Hepatocyte (in vitro differentiated cells): ENCODE measurements at places on chromosomes 5 and 9.

GRCh38 chr5:68246802-68247201, 31.2 kb downstream of the PIK3R1 start:
- no peak overlapping the region for H3K4me3 ChIP-seq
- H3K27ac ChIP-seq = no peak overlapping the region
- no peaks in the 10 kb centered on the region for H3K36me3 ChIP-seq
- DNase-seq = no peak
- peaks cover 29% of the 10 kb centered on the region for H3K4me1 ChIP-seq
- H3K27me3 ChIP-seq = no peaks in the 10 kb centered on the region

DNA sequence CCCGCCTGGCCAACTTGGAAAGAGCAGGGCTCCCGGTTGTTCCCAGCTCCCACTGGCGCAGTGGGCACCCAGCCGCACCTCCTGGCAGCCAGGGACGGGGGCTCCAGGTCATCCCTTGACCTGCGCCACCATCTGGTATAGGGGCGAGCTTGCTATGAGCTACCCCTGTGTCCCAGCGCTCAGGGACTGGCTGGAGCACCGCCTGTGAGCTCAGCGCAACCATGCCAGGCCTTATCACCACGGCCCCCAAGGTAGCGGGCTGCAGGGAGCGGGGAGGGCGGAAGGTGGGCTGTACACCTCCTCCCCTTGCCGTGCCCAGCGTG, 15.4 kb upstream of the RASA1 start:
- H3K36me3 ChIP-seq = no peaks in the 10 kb centered on the region
- no peak overlapping the region for H3K27ac ChIP-seq
- no peaks in the 10 kb centered on the region for H3K4me1 ChIP-seq
- H3K27me3 ChIP-seq = no peaks in the 10 kb centered on the region
- H3K4me3 ChIP-seq = no peak overlapping the region

DNA sequence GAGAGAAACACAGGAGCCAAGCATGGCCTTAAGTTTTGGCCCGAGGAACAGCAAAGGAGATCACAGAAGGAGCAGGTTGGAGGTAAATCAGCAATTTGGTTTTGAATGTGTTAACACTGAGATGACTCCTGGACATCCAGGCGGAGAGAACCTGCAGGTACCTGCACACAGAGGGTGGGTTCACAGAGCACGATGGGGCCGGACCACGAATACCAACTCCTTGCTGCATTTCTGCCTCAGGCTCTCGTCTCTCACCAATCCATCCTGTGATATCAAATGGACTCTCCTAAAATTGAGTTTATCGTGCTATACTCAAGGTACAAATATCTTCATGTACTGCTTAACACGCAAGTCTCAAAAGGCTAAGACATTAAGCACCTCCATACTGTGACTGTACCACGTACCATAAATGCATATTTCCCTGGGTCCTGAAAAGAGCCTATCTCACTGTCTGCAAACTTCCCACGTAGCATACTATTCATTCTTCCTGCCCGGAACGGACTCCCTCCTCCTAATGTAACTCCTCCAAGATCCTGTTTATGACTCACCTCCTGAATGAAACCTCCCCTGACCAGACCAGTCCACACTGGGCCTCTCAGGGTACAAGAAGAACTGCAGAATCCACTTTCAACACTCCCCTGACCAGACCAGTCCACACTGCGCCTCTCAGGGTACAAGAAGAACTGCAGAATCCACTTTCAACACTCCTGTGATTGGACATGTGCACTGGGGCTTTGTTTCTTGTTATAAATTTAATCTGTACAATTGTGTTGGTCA, 380.8 kb upstream of the RFX3 start:
- no peaks in the 10 kb centered on the region for H3K36me3 ChIP-seq
- no peak overlapping the region for H3K4me3 ChIP-seq
- DNase-seq = peak; percentile 69
- H3K4me1 ChIP-seq = peaks cover 22% of the 10 kb centered on the region
- H3K27me3 ChIP-seq = no peaks in the 10 kb centered on the region
- peak overlapping the region; percentile 75 for H3K27ac ChIP-seq

DNA sequence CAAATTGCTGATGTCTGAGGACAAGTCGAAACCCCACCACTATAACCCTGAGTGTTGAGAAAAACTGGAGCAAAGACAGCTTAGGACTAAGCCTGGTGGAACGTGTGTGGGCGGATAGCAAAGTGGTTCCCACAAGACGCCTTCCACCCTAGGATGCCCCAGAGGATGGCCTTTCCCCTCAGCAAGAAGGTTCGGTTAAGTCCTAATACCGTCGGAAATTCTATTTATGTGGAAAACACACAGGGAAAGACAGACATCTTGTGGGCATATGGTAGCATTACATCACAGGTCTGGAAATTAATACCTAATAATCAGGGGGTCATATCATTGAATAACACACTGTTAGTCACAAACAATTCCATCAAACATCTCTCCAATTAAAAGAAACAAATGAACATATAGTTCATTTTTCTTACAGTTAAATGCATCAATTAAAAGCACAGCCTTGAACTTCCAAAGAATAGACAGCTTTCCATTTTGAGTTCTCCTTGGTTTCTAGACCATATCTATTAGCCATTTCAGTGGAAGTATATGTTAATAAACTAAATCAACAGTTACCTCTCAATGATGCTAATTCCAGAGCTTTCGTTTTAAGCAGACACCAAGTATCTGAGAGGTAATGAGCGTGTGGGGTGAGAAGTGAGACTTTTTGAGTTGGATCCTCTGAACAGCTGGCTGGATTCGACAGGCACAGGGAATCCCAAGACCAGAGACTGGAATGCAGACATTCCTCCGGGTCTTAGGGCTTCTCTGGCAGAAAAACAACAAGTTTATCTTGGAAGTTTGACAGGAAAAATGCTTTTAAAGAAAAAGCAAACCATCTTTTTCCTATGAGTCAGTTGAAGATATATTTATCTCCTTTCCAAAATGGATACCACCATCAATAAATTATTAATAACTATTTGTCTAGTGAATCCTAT, 2.9 kb upstream of the ICE1 start:
- H3K36me3 ChIP-seq = no peaks in the 10 kb centered on the region
- no peak overlapping the region for H3K27ac ChIP-seq
- no peaks in the 10 kb centered on the region for H3K27me3 ChIP-seq
- peaks cover 27% of the 10 kb centered on the region for H3K4me1 ChIP-seq
- H3K4me3 ChIP-seq = no peak overlapping the region

DNA sequence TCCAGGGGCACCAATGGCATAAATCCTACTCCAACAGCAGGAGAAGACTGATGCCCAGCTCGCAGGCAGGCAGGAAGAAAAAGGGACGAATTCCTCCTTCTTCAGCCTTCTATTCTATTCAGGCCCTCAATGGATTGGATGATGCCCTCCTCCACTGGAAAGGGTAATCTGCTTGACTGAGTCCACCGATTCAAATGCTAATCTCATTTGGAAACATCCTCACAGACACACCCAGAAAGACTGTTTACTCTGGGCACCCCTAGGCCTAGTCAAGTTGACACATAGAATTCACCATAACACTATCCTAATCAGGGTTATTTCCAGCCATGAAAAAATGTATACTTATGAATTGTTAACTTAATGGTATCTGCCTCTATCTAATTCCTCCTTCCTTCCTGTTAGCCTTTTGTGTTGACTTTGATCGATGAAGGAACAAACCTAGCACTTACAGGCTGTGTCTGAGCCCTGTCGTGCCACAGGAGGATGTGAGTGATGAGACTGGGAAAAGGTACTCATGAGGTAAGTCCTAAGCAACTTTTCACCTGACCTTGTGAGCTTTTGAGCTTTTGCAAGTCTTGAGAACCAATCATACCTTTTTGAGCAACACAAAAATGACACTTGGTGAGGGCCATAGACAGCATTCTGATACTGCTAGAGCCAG, 36.5 kb downstream of the FOXD1 start:
- H3K4me1 ChIP-seq = no peaks in the 10 kb centered on the region
- H3K27me3 ChIP-seq = peaks cover 40% of the 10 kb centered on the region
- no peak overlapping the region for H3K4me3 ChIP-seq
- no peak overlapping the region for H3K27ac ChIP-seq
- no peaks in the 10 kb centered on the region for H3K36me3 ChIP-seq
- no peak for DNase-seq

DNA sequence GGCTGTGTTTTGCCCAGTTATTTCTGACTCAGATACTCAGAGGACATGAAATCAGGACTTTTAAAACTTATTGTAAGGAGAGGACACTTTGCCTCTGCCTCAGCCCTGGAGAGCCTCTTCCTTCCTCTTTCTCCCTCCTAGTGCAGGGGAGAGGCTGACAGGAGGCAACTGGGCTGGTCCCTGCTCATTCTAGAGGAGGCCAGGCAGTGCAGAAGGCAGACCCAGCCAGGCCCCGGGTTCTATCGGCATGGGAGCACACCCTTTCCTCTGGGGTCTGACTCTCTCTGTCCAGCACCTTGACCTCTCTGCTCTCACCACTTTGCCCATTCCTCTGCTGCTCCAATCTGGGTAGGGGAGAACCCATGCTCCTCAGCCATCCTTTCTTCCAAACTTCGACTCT, 16.0 kb upstream of the SMIM32 start:
- no peak overlapping the region for H3K4me3 ChIP-seq
- H3K27ac ChIP-seq = no peak overlapping the region
- H3K4me1 ChIP-seq = no peaks in the 10 kb centered on the region
- H3K36me3 ChIP-seq = no peaks in the 10 kb centered on the region
- no peaks in the 10 kb centered on the region for H3K27me3 ChIP-seq
- no peak for DNase-seq

- H3K27me3 ChIP-seq = peaks cover 16% of the 10 kb centered on the region
- DNase-seq = peak; percentile 28
- H3K27ac ChIP-seq = no peak overlapping the region
- no peaks in the 10 kb centered on the region for H3K36me3 ChIP-seq
- no peak overlapping the region for H3K4me3 ChIP-seq
- H3K4me1 ChIP-seq = no peaks in the 10 kb centered on the region
Measured at GRCh38 chr5:181160152-181160754, 12.9 kb downstream of the OR2V2 start.

DNA sequence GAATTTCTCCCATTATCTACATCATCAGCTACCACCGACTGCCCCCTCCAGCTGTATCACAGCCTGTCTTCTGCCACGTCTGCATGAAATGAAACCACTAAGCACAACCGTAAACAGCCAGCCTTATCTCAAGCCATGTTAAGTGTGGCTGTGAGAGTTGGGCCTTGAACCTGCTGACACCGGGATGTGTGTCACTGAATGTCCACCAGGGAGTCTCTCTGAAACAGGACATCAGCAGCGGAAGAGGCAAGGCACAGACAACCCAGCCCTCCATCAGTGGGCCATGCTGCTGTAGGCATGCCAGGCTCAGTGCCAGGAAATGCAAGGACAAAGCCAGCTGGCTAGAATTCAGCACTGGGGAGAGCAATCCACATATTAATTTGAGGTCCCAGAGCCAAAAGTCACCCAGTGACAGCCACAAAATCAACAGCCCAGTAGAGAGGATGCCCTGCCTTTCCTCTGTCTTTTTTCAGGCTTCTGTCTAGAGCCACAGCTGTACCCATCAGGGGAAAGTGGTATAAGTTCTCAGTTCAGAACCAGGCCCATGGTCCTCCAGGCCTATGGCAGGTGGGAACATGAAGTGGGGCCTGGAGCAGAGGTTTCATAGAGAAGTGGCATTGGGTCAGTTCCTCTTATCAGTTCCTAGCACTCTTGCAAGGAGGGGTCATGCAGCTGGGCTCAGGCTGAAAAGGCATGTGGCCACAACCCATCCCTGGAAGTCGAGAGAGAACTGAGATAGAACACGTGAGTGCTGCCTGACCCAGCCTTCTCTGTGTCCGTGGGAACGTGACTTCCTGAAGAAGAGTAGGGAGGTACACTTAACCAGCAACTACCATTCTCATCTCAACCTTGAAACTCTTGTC, 199.4 kb downstream of the ESM1 start:
- peak; percentile 26 for DNase-seq
- H3K4me3 ChIP-seq = no peak overlapping the region
- no peaks in the 10 kb centered on the region for H3K36me3 ChIP-seq
- no peaks in the 10 kb centered on the region for H3K27me3 ChIP-seq
- no peak overlapping the region for H3K27ac ChIP-seq

DNA sequence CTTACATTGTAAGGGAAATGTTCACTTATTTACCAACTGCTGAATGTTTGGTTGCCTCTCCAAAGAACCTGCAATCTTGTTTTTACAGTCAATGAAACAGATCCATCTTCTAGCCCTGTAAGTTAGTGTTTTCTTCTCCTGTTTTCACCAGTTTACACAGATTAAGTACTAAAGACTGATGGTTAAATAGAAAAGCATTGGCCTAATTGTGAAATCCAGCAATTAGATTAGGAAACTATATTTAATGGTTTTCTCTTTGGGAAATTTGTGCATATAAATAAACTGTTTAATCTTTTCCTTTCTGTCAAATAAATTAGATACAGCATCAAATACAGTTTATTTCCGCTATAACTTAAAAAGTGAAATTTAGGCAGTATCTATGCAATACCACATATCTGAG, 247.9 kb upstream of the MEF2C start:
- no peaks in the 10 kb centered on the region for H3K27me3 ChIP-seq
- no peak overlapping the region for H3K27ac ChIP-seq
- H3K4me1 ChIP-seq = peaks cover 14% of the 10 kb centered on the region
- H3K4me3 ChIP-seq = no peak overlapping the region
- no peak for DNase-seq

- no peaks in the 10 kb centered on the region for H3K36me3 ChIP-seq
- no peak overlapping the region for H3K4me3 ChIP-seq
- H3K27me3 ChIP-seq = no peaks in the 10 kb centered on the region
- H3K27ac ChIP-seq = no peak overlapping the region
- DNase-seq = no peak
Measured at GRCh38 chr9:108681851-108682590, 173.8 kb downstream of the ACTL7B start.

DNA sequence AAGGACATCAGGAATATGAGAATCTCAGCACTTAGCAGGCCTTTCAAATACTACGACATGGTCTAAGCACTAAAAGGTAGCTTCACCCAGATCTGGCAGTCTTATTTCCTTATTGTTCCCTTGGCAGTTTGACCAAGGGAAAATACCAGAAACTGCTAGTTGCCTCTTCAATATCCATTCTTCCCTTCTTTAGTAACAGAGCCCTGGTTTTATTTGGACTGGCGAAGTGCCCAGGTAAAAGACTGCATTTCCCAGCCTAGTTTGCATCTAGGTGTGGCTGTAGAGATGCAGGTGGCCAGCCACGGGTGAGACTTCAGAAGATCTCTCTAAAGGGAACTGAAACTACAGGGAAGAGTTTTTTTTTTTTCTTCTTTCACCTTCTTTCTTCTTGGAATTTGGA, 21.6 kb downstream of the DMRT2 start:
- no peak overlapping the region for H3K27ac ChIP-seq
- H3K36me3 ChIP-seq = no peaks in the 10 kb centered on the region
- H3K4me1 ChIP-seq = no peaks in the 10 kb centered on the region
- H3K27me3 ChIP-seq = no peaks in the 10 kb centered on the region

DNA sequence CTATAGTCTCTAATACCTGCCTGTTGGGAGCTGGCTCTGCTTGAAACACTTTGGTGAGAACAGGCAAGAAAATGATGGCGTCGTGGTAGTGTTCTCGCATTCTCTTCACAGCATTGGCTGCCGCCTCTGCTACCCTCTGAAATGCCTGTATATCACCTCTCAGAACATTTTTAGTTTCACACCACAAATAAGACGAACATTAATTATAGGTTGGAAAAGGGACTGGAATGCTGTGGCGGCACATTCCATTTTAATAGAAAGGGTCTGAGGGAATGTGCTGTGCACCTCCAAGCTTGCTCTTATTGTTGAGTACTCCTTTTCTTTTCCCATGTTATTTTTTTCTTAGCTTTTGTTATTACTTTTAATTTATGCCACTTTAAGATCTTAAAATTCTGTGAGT, 134.6 kb upstream of the HMHB1 start:
- no peak overlapping the region for H3K27ac ChIP-seq
- no peak overlapping the region for H3K4me3 ChIP-seq
- DNase-seq = no peak
- peaks cover 8% of the 10 kb centered on the region for H3K4me1 ChIP-seq

- no peak overlapping the region for H3K27ac ChIP-seq
- no peaks in the 10 kb centered on the region for H3K27me3 ChIP-seq
- H3K4me3 ChIP-seq = no peak overlapping the region
- H3K36me3 ChIP-seq = no peaks in the 10 kb centered on the region
- no peak for DNase-seq
Measured at GRCh38 chr9:27311184-27311583, 14.2 kb upstream of the EQTN start.
